ENCODE measurements at places on chromosomes 2 and 18. TPM values are rescaled to one million over a fixed set of nuclear protein-coding genes. Genes with fewer than 3 reads are reported as not detected.

VWA3B gene
- 0.18 TPM for total RNA-seq

GRCh38 chr2:24626131-24626530, 135.1 kb downstream of the NCOA1 start:
- no peak for DNase-seq

- no peak for DNase-seq
These were observed 59.3 kb upstream of the CCDC68 start for GRCh38 chr18:55018602-55019001.

- no peak for DNase-seq
These were observed 90.3 kb downstream of the TMEM163 start for GRCh38 chr2:134628453-134628852.

GRCh38 chr2:28927878-28928277, 33.4 kb downstream of the WDR43 start:
- no peak for DNase-seq

DNA sequence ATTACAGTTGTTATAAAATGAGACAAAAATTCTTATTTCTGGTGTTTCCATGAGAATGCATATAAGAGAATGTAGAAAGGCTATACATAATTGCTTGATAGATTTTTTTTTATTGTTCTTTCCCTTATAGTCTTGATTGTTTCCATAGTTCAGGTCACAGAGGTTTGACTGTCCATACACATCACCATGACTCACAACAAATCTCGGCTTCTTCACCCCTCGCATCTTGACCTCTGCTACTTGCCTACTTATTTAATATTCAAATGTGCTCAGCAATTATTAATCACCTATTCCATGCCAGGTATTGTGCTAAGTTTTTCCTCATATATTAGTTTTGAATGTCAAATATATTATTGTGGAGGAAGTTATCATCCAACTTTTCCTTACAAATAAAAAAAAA, 789.6 kb downstream of the RNF144A start:
- no peak for DNase-seq

All from heart right ventricle (tissue), 16 donors.